ENCODE measurements at places on chromosomes 3 and 15.

DNA sequence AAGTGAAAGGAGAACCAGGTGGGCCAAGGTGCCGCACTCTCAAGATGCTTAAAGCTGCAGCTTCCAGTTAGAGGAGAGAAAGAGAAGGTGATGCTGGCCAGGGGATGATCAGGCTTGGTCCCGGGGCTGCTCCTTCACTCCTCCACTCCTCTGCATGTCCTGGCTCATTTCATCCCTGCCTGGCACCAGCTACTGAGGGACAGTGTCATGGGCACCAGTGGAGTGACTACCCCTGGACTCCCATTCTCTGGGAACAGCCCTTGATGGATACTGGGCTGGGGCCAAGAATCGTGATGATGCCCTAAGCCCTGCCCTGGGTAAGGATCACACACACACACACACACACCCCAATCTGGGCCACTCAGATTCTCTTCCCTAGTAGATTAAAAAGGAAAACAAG, 243.7 kb downstream of the UACA start:
- DNase-seq = no peak

DNA sequence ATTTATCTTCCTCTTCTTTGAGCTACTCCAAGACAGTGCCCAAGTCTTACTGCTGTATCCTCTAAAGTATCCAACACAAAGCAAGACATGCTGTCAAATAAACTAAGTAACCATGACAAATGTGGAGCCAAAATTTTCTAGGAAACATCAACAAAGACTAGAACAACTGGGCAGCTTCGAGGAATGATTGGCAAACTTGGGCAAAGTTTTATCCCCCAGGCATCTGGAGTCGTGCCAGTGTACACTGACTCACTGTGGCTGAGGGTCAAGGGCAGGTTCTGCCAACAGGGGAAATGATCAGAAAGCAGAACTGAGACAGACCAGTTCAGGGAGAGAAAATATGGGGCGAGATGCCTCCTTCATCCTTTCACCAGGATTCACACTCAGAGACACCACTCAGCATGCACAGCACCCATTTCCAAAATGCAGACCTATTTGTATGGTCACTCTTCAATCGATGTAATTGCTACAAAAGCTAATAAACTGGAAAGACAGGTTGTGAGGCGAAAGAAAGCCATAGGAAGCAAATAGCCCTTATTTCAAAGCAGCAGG, 65.8 kb downstream of the MB21D2 start:
- DNase-seq = no peak

- DNase-seq = no peak
Observed at GRCh38 chr3:65827076-65827475, 211.6 kb downstream of the MAGI1 start.

DNA sequence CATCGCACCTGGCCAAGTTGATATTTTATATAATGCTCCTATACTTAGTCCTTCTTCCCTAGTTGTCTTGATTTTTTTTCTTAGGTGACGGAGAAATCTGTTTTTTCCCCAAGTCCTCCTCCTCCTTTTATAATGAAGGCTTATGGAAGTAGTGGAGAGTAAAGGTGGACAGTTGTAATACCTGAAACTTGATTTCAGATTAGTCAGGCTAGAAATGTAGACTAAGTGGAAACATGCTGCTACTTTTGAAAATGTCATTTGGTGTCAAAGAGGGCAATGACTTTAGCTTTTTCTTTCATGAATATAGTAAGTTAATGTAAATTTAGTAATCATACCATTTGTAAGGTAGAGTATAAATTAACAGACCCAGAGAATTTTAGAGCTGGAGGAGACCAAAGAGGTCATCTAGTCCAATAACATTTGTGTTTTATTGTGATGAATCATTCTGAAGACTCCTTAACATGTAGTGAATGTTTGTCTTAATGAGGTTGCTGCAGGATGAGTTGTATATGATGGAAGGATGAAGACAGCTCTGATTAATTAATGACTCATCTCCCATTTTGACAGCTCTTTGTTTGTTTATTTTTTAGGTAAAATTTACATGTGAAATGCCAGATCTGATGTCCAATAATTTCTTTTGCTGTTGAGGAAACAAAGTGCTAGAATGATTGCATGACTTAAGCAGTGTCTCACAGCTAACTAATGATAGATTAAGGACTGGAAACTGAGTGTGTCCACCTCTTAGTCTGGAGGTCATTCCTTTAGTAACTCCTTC, 8.7 kb downstream of the CTDSPL2 start:
- DNase-seq = no peak

DNA sequence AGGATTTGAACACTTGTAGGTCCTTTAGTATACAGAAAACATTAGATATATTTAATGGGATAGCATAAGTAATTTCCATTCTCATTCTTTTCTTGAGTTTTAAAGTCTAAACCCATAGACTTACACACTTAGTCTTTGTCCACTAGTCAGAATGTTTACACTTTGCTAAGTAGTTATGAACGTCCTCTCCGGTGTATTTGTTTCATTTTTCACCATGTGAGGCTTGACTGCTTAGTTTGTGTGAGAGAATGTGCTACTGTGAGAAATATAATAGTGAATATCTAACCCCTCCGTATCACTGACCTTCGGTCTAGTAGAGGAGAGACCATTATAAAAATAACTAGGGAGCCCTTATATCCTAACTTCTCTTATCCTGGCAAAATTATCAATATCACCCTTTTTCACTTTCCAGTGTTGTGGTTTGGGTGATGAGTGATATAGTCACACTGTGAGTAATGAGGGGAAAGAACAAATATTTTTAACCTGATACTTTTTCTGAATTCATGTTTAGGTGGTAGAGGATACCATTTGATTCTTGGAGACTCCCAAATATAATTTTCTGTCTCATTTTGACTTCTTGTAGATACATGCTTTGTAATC, 122.4 kb downstream of the UBE2E2 start:
- DNase-seq = no peak

DNA sequence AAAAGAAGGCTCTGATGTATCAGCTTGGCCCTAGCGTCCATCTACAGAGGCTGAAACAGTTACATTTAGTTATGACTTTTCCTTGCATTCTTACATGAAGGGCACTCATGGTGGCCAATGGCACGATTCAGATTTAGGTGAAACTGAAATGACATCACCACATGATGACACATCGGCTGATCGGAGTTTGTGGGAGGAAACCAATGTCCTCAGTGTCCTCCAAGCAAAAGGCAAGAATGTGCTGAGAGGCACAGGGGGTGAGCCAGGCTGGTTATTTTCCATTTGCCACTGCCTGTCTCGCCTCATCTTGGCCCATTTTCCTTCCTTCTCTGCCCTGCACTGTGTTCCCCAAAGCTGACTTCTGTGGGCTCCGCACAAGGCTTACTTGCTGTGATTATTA, 34.4 kb downstream of the TARS3 start:
- peak; percentile 14 for DNase-seq

DNA sequence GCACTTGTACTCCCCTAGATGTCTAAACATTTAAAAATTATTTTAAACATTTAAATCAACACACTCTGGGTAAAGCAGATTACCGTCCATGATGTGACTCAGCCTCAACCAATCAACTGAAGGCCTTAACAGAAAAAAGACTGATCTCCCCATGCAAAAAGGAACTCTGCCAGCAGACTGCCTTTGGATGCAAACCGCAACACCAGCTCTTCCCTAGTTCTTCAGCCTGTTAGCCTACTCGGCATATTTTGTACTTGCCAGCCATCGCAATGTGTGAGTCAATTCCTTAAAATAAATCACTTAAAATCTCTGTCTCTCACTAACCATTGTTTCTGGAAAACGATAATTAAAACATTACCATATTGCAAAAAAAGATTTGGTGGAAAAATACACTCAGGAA, 375.9 kb downstream of the RSL24D1 start:
- DNase-seq = no peak

- DNase-seq = no peak
Observed at GRCh38 chr3:37994639-37994972, 4.0 kb downstream of the VILL start.

GRCh38 chr3:42191443-42191747, 74.6 kb downstream of the CCK start:
- DNase-seq = no peak

GRCh38 chr3:156511987-156512677, 42.8 kb downstream of the SSR3 start:
- no peak for DNase-seq

- DNase-seq = no peak
Observed at GRCh38 chr3:127644641-127645370, 15.8 kb downstream of the PODXL2 start.

GRCh38 chr3:14201940-14202684, 23.5 kb downstream of the LSM3 start:
- DNase-seq = no peak

DNA sequence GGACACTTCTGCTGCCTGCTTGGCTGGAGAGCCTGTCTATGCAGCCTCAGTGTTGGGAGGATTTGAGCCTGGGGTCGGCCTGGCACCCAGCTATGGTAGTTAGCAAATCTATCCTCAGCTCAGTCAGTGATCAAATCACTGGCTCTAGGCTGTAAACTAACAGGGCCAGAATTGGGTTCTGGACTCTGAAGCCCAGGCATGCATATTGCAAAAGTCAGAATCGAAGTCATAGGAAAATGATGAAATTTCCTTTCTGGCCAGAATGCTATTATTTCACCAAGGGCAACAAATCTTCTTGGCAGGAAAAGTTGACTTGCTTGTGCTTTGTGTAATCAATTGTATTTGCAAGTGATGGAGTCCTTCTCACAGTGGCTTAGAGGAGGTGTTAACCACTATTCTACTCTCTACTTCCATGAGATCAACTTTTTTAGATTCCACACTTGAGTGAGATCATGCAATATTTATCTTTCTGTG, 482.6 kb upstream of the TPRG1 start:
- DNase-seq = no peak

- no peak for DNase-seq
Observed at GRCh38 chr3:13053420-13053819, 19.8 kb downstream of the IQSEC1 start.

GRCh38 chr3:47443611-47443995, 32.1 kb downstream of the SCAP start:
- no peak for DNase-seq

- no peak for DNase-seq
Observed at GRCh38 chr15:92633418-92633817, 22.2 kb downstream of the FAM174B start.

DNA sequence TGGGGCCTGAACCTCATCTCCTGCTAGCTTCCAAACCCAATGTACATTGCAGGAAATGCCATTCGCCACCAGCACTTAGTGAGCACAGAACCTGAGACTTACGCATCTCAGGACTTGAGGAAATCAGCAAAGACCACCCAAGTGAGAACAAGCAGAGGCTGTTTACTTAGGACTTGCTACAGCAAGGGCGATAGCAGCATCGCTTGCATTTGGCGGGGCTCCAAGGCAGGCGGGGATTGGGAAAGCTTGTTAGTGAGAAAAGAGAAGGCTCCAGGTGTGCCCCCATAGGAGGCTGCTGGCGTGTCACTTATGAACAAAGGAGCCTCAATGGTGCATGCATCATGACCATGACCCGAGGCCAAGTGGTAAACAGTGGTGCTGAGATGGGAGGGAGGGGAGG, 19.7 kb downstream of the SLC6A20 start:
- no peak for DNase-seq

GRCh38 chr15:90343302-90343790, 8.7 kb upstream of the ZNF774 start:
- no peak for DNase-seq

DNA sequence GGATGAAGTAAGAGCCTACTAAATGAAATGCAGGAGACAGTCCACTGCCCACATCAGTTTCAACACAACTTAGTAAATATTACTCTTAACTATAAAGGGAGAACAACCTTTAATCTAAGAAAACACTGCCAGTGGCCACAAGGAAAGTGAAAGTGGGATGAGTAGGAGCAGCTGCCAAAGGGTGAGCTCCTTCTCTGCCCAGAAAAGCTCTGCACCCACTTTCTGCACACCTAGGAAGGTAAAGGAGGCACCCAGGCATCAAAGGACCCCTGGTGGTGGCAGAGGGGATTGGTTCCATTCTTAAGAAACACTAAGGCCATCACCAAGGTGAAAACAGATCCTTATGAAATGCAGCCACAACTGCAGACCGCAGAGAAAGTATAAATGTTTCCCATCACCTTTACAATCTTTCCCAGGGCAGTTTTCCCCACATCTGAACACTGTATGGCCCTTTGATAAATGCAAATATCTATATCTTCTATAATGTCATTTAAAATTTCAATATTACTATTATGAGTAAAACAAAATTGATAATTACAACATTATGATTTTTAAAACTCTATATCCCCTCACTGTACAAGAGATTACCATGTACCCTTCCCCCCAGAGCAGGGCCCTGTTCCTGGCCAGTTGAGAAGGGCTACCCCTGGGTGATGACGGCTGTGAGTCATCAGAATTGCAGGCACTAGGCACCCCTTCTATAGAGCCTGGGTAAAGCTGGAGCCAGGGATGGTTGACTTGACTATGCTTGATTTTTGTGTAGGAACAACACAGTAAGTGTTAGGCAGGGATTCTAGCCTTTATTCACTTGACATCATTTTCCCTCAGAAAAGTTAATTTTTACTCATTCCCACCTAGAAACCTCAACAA, 92.0 kb downstream of the SNRK start:
- DNase-seq = peak; percentile 67

GRCh38 chr3:107574650-107575049, 51.9 kb downstream of the BBX start:
- no peak for DNase-seq

DNA sequence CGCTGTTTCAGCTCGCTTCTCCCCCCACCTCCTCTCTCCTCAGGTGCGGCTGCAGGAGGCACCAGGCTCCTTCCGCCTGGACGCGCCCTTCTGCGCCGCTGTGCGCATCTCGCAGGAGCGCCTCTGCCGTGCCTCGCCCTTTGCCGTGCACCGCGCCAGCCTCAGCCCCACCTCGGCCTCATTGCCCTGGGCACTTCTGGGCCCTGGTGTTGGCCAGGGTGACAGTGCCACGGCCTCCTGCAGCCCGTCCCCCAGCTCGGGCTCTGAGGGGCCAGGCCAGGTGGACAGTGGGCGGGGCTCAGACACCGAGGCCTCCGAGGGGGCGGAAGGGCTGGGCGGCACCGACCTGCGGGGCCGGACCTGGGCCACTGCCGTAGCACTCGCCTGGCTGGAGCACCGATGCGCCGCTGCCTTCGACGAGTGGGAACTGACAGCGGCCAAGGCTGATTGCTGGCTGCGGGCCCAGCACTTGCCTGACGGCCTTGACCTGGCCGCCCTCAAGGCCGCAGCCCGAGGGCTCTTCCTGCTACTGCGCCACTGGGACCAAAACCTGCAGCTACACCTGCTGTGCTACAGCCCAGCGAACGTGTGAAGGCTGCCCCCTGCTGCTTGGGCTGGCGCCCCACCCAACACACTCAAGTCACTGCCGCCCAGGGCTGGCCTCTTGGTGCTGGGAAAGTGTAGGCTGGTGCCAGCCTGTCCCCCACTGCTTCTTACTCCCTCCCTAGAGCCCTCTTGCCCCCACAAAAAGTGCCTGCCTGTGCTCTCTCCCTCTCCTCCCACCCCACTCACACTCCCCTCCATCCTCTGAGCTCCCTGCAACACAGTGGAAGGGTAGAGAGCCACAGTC, 7.1 kb downstream of the ALG3 start:
- no peak for DNase-seq

GRCh38 chr3:43616034-43616433, 5.8 kb downstream of the ANO10 start:
- DNase-seq = no peak

Measured in activated naive CD4-positive, alpha-beta T cell treated with Interleukin-2 at 50 U/mL for 16 hours (primary cell).